ENCODE measurements at places on chromosomes 16 and 17. TPM values are rescaled to one million over a fixed set of nuclear protein-coding genes. Genes with fewer than 3 reads are reported as not detected.

The GINS2 gene
- 39.6 TPM for total RNA-seq

The C17orf75 gene
- total RNA-seq, result 31.6 TPM

The PIGW gene
- 15.8 TPM for total RNA-seq

The PER1 gene
- total RNA-seq, result 34.8 TPM

All from T-helper 1 cell treated with Interleukin-12 subunit alpha and Interleukin-12 subunit beta and Interleukin-4 antibody, amounts not matched to agents 30 ng/mL and 1 ng/mL, for 36 hours (primary cell).